Activated CD8-positive, alpha-beta memory T cell treated with anti-CD3 and anti-CD28 coated beads, Interleukin-2, amount 50 U/mL, for 4 hours (primary cell): ENCODE measurements at places on chromosomes 7 and 10.

- no peak for DNase-seq
These were observed 552.2 kb downstream of the MDFIC start for GRCh38 chr7:115474137-115474536.

GRCh38 chr10:127216274-127216673, 19.9 kb upstream of the INSYN2A start:
- no peak for DNase-seq

DNA sequence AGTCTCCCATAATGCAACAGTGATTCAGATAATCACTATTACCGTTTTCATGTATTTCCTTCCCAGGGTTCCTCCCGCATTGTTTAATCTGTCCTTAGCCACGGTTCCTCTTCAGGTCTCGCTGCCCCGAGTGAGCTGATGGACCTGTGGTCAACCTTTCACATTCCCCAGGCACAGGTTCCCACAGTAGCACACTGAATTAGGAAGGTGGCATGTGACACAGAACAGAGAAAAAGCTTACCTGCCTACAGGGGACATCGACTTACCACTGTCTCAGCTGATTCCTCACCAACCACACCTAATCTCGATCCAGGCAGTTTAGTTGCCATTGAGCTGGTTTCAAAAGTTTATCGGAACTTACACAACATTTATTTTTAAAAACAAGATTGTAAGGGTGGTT, 72.2 kb downstream of the MTURN start:
- no peak for DNase-seq

DNA sequence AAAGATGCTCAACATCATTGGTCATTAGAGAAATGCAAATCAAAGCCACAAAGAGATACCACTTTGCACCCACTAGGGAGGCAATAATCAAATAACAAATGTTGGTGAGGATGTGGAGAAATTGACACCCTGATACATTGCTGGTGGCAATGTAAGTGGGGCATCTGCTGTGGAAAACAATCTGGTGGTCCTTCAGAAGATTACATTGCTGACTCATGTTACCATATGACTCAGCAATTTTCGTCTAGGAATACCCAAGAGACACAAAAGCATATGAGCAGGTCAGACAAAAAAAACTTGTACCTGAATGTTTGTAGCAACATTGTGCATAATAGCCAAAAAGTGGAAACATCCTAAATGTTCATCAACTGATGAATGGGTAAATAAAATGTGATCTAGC, 4.9 kb upstream of the CLDN3 start:
- no peak for DNase-seq

DNA sequence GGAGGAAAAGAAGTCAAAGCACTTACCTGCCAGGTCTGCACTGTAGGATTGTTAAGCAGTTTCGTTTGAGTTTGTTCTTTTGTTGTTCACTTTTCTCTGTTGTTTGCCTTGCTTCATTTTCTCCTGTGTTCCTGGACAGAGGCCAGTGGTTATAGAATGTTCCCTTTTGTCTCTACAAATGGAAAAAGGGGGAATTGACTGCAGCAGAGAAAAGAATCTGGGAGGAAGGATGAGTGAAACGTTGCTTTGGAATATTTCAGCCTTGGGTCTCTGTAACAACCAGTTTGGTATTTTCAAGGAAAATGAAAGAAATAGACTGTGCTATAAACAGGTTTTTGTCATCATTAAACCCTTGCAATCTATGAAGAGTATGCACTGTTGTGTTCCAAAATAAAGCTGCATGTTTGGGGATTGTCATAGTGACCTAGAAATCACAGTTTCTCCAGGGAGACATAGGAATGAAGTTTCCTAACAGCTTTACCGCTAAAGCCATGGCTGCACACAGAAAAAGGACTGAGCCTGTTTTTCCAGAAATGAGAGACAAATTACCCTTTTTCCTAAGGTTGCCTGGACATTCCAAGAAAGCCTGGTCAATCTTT, 60.8 kb upstream of the HABP2 start:
- DNase-seq, result no peak
